ENCODE measurements at places on chromosomes 6 and 20.

GRCh38 chr20:60240986-60241385, 282.8 kb downstream of the CDH26 start:
- no peak for DNase-seq

DNA sequence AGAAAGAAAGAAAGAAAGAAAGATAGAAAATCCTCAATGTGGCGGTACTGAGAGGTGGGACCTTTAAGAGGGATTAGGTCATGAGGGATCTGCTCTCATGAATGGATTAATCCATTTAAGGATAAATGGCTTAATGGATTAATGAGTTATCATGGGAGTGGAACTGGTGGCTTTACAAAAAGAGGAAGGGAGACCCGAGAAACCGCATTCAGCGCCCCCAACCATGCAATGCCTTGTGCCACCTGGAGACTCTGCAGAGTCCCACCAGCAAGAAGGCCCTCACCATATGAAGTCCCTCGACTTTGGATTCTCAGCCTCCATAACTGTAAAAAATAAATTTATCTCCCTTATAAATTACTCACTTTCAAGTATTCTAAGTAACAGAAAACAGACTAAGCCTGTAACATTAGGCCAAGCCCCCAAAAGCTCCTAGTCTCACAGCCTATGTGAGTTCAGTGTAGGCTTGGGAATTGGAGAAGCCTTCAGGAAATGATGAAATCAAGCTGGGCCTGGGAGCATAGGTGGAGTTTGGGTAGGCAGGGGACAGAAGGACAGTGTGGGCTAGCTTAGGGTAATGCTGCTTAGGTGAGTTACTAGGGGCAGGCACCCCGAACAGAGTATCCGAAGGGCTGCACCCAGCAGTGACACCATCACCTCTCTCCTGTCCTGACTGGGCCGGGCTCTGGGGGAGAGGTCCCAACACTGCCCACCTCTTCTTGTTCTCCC, 36.2 kb upstream of the RNF24 start:
- no peak for DNase-seq

GRCh38 chr6:93915961-93916360, 496.6 kb upstream of the EPHA7 start:
- DNase-seq = no peak

GRCh38 chr6:79810871-79811270, 136.5 kb downstream of the ELOVL4 start:
- no peak for DNase-seq

DNA sequence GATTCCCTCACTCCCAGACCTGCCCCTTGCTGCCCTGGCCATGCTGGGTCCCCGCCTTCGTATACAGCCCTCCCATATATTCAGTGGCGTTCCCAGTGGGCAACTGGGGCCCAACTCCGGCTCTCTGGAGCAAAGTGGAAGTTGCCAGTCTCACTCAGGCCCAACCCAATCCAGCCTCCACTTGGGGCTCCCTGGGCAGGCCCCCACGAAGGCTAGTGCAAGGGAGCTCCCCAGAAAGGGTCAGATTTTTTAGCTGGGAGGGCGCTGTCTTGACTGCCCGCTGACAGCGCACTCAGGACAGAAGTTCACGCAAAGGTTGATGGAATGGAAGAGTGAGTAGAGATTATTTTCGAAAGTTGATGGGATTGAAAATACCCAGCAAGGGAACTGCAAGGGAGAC, 5.9 kb downstream of the TP53TG5 start:
- DNase-seq = no peak
